Astrocyte (in vitro differentiated cells and primary cell): ENCODE measurements at places on chromosomes 5 and 9. TPM values are rescaled to one million over a fixed set of nuclear protein-coding genes. Genes with fewer than 3 reads are reported as not detected.

GRCh38 chr5:96821260-96821916 is 13.6 kb upstream of the ERAP1 start:
- no peak overlapping the region for H3K4me3 ChIP-seq
- H3K4me1 ChIP-seq, result peaks cover 12% of the 10 kb centered on the region
- DNase-seq, result no peak
- no peaks in the 10 kb centered on the region for H3K27me3 ChIP-seq
- H3K36me3 ChIP-seq, result no peaks in the 10 kb centered on the region
- no peak overlapping the region for H3K27ac ChIP-seq

GRCh38 chr5:65695162-65695755 is 26.6 kb downstream of the SGTB start:
- peak; percentile 6 for DNase-seq
- H3K4me1 ChIP-seq, result no peaks in the 10 kb centered on the region
- no peak overlapping the region for H3K27ac ChIP-seq
- peaks cover 2% of the 10 kb centered on the region for H3K36me3 ChIP-seq

DNA sequence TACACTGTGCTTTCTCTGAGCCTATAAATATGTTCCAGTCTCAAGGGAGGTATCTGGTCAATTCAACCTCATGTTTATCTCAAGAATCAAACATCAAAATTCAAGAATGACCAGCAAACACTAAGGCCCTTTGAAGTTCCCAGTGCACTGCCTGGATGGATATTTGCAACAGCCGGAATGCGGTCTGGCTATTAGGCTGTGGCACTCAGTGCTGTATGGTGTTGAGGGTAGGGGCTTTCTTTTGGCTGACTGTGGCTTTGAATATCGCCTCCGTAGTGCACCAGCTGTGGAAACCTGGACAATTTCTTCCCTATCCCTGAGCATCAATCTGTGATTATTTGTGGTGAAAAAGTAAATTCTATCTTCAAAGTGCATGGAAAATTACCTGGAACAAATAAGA is 220.4 kb downstream of the BRINP1 start:
- no peaks in the 10 kb centered on the region for H3K4me1 ChIP-seq
- no peak for DNase-seq
- no peaks in the 10 kb centered on the region for H3K36me3 ChIP-seq
- H3K27ac ChIP-seq, result no peak overlapping the region

DNA sequence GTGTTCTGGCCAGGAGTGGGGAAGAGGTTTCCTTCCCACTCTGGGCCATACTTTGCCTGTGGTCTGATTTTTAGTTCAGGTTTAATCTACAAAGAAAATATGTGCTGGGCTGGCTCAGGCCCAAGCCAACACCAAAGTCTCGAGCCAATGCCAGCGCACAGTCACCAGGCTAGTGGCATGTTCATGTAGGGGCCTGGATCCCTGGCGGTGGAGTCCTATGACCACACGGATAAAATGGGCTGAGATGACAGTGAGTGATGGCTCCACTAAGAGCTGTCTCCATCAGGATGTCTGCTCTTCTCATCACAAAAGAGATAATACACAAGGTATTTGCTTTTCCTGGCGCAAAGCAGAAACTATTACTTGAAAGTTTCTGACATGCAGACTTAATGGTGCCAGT is 92.9 kb upstream of the PTPN3 start:
- no peak overlapping the region for H3K27ac ChIP-seq
- H3K4me1 ChIP-seq, result no peaks in the 10 kb centered on the region
- no peaks in the 10 kb centered on the region for H3K36me3 ChIP-seq
- peaks cover 12% of the 10 kb centered on the region for H3K27me3 ChIP-seq
- H3K4me3 ChIP-seq, result no peak overlapping the region
- DNase-seq, result peak; percentile 22

DNA sequence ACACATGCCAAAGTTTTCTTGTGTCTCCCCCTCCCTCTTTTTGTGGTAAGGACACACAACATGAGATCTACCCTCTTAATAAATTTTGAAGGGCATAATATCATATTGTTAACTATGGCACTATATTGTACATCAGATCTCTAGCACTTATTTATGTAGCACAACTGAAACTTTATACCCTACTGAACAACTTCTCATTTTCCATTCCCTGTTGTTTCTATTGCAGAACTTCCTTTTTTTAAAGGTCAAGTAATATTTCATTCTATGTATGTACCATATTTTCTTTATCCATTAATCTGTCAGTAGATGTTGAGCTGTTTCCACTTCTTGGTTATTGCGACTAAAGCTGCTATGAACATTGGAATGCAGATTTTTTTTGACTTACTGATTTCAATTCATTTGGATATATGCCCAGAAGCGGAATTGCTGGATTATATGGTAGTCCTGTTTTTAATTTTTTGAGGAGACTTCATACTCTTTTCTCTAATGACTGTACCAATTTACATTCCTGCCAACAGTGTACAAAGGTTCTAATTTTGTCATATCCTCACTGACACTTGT is 305.3 kb downstream of the PRR16 start:
- H3K4me1 ChIP-seq, result no peaks in the 10 kb centered on the region
- no peaks in the 10 kb centered on the region for H3K36me3 ChIP-seq
- H3K4me3 ChIP-seq, result no peak overlapping the region
- DNase-seq, result peak; percentile 31
- H3K27me3 ChIP-seq, result no peaks in the 10 kb centered on the region
- H3K27ac ChIP-seq, result no peak overlapping the region

GRCh38 chr5:72561148-72561972 is 54.1 kb upstream of the ZNF366 start:
- no peaks in the 10 kb centered on the region for H3K27me3 ChIP-seq
- DNase-seq, result no peak
- no peak overlapping the region for H3K27ac ChIP-seq
- H3K36me3 ChIP-seq, result no peaks in the 10 kb centered on the region

DNA sequence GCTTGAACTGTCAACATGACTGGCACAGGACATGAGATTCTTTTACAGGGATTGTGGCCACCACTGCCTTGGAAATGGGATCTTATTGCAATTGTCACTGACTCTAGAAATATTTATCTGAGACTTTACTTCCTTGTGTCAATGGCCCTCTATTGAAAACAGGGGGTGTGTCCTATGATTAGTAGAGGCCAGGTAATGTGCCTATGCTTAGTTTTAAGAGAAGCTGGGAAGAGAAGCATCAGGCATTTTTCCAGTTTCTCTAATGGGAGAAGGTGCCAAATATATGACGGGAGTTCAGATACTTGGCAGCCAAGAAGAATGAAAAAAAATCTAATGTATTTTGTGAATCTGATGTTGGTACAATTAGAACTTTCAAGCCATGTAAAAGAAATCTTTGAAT is 73.9 kb upstream of the VCAN start:
- H3K27me3 ChIP-seq, result no peaks in the 10 kb centered on the region
- no peak overlapping the region for H3K4me3 ChIP-seq
- H3K36me3 ChIP-seq, result no peaks in the 10 kb centered on the region
- no peak overlapping the region for H3K27ac ChIP-seq

- H3K27me3 ChIP-seq, result no peaks in the 10 kb centered on the region
- peaks cover 64% of the 10 kb centered on the region for H3K36me3 ChIP-seq
- H3K4me1 ChIP-seq, result peaks cover 87% of the 10 kb centered on the region
- peak overlapping the region; percentile 98 for H3K27ac ChIP-seq
- DNase-seq, result peak; percentile 85
Observed at GRCh38 chr5:74632947-74633356, 7.6 kb downstream of the ENC1 start.

DNA sequence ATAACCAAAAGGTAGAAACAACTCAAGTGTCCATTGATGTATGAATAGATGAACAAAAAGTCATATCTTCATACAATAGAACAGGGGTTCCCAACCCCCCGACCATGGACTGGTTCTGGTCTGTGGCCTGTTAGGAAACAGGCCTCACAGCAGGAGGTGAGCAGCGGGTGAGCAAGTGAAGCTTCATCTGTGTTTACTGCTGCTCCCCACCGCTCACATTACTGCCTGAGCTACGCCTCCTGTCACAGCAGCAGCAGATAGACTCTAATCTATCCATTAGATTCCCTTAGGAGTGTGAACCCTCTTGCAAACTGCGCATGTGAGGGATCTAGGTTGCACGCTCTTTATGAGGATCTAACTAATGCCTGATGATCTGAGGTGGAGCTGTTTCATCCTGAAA is 478.0 kb downstream of the BRINP1 start:
- no peaks in the 10 kb centered on the region for H3K36me3 ChIP-seq
- no peaks in the 10 kb centered on the region for H3K27me3 ChIP-seq
- no peak overlapping the region for H3K4me3 ChIP-seq
- no peak for DNase-seq

GRCh38 chr9:90124961-90125360 is 517.7 kb downstream of the DIRAS2 start:
- no peaks in the 10 kb centered on the region for H3K4me1 ChIP-seq
- H3K4me3 ChIP-seq, result no peak overlapping the region
- no peaks in the 10 kb centered on the region for H3K36me3 ChIP-seq
- H3K27me3 ChIP-seq, result peaks cover 3% of the 10 kb centered on the region
- H3K27ac ChIP-seq, result no peak overlapping the region

DNA sequence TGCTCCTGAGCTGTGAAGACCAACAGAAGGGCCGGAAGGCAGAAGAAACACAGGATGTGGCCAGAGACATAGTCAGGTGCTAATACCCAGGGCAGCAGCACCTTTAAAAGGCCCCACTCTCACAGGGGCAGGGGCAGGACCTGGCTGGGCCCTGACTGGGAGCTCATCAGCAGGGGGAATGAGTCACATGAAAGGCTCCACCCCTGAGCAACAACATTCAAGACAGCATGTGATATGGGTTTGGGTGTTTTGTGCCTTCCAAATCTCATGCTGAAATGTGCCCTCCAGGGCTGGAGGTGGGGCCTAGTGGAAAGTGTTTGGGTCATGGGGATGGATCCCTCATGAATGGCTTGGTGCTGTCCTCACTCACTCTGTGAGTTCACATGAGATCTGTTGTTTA is 181.7 kb downstream of the ERCC6L2 start:
- no peak overlapping the region for H3K4me3 ChIP-seq
- no peaks in the 10 kb centered on the region for H3K4me1 ChIP-seq
- H3K36me3 ChIP-seq, result no peaks in the 10 kb centered on the region
- H3K27ac ChIP-seq, result no peak overlapping the region
- DNase-seq, result no peak
- peaks cover 3% of the 10 kb centered on the region for H3K27me3 ChIP-seq

- peaks cover 11% of the 10 kb centered on the region for H3K4me1 ChIP-seq
- H3K27ac ChIP-seq, result no peak overlapping the region
- no peaks in the 10 kb centered on the region for H3K27me3 ChIP-seq
- DNase-seq, result no peak
- H3K36me3 ChIP-seq, result peaks cover 3% of the 10 kb centered on the region
- no peak overlapping the region for H3K4me3 ChIP-seq
Observed at GRCh38 chr9:92659601-92660000, 10.3 kb downstream of the IPPK start.

Gene SIT1
- not detected in 2 replicates for total RNA-seq

Gene SUSD3
- not detected in 2 replicates for total RNA-seq

Gene PCDHGA7
- 0.57 and 0.62 TPM in 2 replicates for total RNA-seq

DNA sequence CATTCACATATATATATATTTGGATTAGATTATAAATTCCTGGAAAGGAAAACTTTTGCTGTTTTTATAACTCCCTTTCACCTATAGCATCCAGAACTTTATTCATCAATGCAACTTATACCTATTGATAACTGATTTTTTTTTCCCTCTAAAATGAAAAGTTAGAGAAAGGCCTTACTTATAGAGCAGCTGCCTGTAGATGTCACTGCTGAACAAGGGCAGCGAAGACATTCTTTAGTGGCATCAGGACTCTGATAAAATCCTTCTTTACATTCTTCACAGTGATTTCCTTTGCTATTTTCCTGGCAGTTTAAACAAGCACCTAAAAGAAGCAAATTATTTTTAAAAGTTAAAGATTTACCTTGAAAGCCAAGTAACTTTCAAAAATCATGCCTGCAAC is 32.3 kb upstream of the CDK5RAP2 start:
- no peaks in the 10 kb centered on the region for H3K36me3 ChIP-seq
- DNase-seq, result no peak
- peaks cover 10% of the 10 kb centered on the region for H3K4me1 ChIP-seq
- no peaks in the 10 kb centered on the region for H3K27me3 ChIP-seq
- no peak overlapping the region for H3K27ac ChIP-seq

DNA sequence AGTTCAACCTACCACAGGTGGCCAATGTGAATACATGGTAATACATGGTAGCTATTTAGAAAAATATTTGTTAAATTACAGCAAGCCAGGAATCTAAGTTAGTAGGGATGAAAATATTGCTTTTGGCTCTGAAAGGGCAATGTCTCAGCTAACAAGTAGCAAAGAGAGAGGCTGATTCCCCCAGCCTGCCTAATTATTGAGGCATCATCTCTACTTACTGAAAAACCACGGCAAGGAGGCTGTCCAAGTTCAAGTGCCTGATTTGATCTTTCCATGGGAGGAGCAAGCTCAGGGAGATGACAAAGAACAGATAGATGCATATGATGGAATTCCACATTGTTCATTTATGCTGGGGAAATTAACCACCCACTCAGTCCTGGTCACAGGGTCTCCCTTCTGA is 28.7 kb upstream of the UBTD2 start:
- H3K27me3 ChIP-seq, result no peaks in the 10 kb centered on the region
- no peak overlapping the region for H3K4me3 ChIP-seq
- no peak overlapping the region for H3K27ac ChIP-seq
- peak; percentile 48 for DNase-seq
- H3K4me1 ChIP-seq, result peaks cover 9% of the 10 kb centered on the region
- no peaks in the 10 kb centered on the region for H3K36me3 ChIP-seq

Gene RUFY1
- total RNA-seq, result 26.3 and 34.1 TPM in 2 replicates

GRCh38 chr5:80251636-80252035 is 4.2 kb downstream of the SERINC5 start:
- H3K4me3 ChIP-seq, result no peak overlapping the region
- peaks cover 45% of the 10 kb centered on the region for H3K4me1 ChIP-seq
- no peak overlapping the region for H3K27ac ChIP-seq
- H3K27me3 ChIP-seq, result no peaks in the 10 kb centered on the region

Gene PPP3R2
- total RNA-seq, result not detected in 2 replicates

DNA sequence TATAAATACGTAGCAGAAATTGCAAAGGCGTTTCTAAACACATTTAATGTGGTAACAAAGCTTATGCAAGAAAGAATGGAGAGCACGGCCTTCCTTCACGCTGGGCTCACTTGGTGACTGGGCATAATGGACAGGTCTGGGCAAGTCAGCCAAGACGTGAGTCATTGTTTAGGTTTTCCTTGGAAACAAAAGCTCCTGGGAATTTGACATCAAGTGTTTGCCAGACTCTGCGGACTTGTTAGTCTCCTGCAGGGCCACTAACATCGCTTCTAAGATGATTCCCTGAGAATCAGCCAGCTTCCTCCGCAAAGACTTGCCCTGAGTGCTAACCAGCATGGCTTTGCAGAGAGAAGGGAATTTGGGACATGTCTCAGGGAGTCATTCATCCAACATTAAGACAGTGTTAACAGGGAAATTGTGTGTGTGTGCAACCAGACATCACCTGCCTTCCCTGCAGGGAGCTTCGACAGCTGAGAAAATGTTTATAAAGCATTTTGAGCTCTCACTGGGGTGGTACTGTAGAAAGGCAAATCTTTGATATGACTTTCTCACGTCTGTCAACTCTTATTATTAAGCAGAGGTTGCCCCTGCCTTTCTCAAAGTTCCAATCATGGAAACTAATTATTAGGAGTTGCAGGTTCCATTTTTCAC is 182.5 kb downstream of the NTRK2 start:
- peak; percentile 96 for DNase-seq
- no peaks in the 10 kb centered on the region for H3K36me3 ChIP-seq
- H3K4me3 ChIP-seq, result no peak overlapping the region
- peaks cover 14% of the 10 kb centered on the region for H3K4me1 ChIP-seq

- H3K4me3 ChIP-seq, result no peak overlapping the region
- peak; percentile 72 for DNase-seq
- no peaks in the 10 kb centered on the region for H3K4me1 ChIP-seq
Observed at GRCh38 chr9:78189461-78189860, 46.4 kb upstream of the CEP78 start.

- H3K27ac ChIP-seq, result no peak overlapping the region
- no peak for DNase-seq
- H3K4me3 ChIP-seq, result no peak overlapping the region
- H3K36me3 ChIP-seq, result no peaks in the 10 kb centered on the region
- no peaks in the 10 kb centered on the region for H3K27me3 ChIP-seq
Observed at GRCh38 chr9:99591770-99592169, 229.9 kb upstream of the NR4A3 start.
